PC-3 (cell line): ENCODE measurements at places on chromosomes 1 and 21.

GRCh38 chr1:10432910-10433700 lies 2.9 kb downstream of the CENPS start:
- DNase-seq = no peak

DNA sequence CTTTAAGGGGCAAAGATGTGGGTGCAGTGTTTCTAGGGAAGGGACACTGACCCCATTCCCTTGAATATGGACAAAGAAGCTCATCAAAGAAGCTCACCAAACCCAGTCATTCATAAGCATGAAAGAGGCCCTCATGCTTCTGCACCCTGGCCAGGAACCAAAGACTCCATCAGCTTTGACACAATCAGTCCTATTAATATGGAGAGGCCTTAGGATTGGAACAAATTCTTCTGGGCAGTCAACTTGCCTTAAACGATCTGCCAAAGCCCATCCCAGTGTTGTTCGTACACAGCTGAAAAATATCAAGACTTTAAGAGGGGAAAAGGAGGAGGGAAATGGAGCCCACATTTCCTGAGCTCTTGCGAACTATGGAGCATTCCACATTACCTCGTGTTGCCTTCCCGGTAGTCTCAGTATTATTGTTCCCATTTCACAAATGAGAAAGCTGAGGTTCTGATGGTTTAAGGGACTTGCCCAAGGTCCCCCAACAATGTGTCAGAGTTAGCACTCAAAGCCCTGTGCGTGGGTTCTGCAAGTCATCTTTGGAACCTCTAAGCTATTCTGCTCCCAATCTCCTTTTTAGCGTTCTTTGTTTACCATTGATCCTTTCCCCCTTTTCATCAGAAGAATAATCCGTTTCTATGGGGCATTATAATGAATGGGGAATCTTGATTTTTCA lies 161.9 kb downstream of the ZBTB18 start:
- DNase-seq = no peak

- no peak for DNase-seq
These were observed 2.6 kb downstream of the CYP4B1 start for GRCh38 chr1:46801323-46802055.

DNA sequence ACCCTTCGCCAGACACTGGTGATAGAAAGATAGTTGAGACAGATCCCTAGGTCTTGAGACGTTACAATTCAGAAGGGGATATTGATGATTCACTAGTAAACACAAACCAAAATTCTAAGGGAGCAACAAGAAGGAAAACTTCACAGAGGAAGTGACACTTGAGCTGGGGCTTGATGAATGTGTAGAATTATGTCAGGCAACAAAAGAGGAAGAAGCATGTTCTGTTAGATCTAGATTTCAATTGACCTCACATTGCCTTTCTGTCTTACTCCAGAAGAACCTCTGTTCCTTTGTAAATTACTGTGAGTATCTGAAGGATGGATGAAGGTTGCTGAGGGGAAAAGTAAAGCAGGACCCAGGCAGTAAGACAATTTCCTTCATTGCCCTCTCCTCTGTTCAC lies 328.2 kb downstream of the KCTD3 start:
- DNase-seq = no peak

DNA sequence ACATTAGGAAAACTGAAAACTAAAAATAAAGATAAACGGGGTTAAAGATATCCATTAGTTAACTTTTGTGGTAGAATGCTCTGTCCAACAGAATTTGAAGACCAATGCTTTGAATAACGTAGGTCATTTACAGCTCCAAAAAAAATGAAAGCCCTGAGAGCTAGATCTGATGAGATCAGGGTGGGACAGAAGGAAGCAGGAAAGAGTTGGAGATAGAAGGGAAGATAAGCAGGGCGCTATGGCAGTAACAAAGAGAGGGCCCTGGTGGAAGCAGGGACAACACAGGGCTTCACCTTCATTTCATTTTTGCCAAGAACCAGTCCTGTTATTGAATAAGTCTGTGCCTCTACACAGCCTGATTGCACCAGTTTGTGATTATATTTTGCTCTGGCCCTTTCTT lies 51.0 kb upstream of the RGS8 start:
- no peak for DNase-seq

DNA sequence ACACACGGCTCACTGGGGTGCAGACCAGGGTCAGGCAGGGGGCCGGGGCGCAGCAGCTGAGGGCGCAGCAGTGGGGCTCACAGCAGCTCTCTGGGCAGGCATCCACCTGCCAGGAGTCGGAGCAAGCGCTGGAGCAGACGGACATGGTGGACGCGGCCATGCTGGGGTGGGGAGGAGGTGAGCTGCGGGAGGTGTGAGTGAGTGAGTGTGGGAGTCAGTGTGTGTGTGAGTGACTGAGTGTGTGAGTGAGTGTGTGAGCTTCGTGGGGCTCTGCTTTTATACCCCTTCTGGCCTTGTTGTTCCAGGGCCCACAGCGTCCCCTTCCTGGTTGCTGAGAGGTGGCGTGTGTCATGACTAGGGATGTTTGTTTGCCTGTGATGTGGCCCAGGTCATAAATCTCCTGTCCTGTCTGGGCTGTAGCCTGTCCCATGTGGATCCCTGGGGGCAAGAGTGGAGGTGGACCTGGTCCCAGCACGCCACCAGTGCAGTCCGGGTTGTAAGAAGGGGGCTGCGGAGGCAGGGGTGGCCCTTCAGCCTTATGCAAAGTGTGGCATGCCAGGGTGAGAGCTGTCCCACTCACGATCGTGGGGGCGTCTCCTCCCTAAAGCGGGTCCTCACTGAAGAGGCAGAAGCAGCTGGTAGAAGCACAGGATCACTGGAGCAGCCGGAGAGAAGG lies at the start of gene KRTAP10-1:
Gene KRTAP10-1, minus strand, starts transcription at position 205 of the 676 bp plus-strand sequence. Its CDS starts 45 bp downstream, at position 160.
- DNase-seq = no peak

DNA sequence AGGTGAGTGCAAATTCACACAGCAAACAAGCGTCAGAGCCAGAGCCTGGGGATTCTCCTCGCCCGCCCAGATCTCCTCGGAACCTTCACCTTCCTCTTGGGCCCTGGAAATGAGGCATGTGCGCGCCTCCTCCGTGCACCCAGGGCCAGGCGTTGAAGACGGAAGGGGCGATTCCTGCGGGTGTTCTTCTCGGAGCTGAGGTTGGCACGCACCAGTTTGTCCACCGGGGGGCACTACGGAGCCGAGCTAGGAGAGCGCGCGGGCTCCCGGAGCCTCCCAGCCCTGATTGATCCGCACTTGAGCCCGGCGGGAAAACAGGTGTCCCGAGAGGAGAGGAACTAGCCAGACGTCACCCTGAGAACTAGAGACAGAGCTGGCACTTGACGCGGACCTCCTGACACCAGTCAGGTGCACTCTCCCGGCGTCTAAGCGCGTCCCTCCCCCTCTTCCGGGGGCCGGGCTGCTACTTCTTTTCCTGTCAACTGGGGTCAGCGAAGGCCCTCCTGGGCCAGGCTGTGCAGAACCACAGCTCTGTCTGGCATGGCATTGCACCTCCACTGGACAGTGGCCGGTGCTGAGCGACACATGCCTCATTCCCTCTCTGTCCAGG lies 18.3 kb upstream of the SERINC2 start:
- peak; percentile 93 for DNase-seq

- no peak for DNase-seq
These were observed 355.6 kb downstream of the SIPA1L2 start for GRCh38 chr1:232274236-232274855.

DNA sequence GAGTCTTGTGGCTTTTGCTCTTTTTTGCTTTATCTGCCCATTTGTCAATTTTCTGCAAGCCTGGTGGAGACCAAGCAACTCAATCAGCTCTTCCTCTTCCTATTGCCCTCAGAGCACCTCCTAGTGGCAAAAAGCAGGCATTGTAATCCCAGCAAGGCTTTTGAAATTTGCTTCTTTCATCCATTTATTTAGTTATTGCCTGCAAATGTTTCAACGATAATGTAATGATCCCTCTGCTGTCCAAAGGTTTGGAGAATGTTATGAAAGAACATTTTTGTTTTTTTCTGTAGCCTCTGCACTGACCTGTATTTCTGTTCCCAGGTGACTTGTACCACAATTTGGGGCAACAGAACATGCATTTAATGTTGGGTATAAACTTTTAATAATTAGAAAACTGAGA lies 127.8 kb downstream of the GABPA start:
- peak; percentile 74 for DNase-seq

GRCh38 chr1:94209425-94209824 lies 28.0 kb downstream of the ARHGAP29 start:
- peak; percentile 27 for DNase-seq

DNA sequence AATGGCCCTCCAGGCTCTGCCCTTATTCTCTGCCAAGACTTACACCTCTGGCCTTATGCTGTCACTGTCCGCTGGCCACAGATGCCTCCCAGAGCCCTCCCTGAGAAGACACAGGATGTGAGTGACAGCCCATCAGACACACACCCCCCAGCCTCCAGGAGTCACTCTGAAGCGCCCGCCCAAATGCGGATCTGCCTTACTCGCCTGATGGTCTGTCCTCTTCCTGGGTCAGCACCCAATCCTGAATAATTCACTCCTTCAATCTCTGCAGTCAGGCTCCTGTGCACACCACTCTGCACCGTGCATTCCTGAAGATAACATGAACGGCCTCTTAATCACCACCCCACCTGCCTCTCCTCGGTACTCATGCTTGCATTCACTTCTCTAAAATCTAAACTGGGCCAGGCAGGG lies 14.7 kb downstream of the CLSTN1 start:
- DNase-seq = peak; percentile 16

DNA sequence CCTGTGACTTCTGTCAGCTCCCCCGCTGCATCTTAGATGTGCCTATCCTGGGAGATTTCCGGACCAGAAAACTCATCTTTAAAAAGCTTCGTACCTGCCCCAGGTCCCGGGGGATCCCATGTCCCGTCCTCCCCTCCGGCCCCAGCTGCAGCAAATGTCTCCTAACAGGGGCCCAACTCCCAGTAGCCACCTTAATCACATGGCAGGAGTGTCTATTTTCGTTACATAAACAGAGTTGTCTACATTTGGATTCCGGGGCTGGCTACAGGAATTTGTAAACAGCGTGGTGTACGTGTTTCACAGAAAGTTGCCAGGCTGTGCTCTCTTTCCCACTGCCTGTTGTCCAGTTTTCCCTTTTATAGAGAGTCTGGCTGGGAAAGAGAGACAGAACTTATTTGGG lies 17.9 kb upstream of the KCNE2 start:
- no peak for DNase-seq

DNA sequence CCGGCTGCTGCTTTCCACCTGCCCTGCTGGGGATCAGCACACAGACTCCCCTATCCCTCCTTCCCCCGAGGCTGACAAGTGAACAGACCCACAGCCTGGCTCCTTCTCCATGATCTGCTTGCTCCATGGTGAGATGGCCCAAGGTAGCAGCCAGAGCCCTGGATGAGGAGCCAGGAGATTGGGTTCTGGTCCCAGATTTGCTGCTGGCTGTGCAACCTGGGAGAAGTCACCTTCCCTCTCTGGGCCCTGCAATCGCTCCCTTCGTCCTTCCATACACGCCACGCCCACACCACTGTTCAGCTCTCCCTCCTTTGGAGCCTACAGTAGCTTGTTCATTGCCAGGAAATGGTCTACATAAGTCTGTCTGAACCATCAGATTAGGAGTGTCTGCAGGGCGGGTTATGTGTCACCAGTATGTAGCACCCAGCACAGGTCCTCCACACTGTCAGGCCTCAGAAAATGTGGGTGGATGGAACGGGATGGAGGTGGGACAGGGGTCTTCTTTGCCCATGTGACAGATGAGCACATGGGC lies 9.2 kb upstream of the EPHA8 start:
- DNase-seq = no peak

DNA sequence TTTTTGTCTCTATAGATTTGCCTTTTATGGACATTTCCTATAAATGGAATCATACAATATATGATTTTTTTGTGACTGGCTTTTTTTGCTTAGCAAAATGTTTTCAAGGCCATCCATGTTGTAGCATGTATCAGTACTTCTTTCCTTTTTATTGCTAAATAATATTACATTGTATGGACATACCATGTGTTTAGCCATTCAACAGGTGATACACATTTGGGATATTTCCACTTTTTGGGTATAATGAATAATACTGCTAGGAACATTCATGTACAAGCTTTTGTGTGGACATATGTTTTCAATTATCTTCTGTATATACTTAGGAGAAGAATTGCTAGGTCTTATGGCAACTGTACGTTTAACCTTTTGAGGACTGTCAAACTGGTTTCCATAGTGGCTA lies 47.4 kb downstream of the RIMS3 start:
- DNase-seq = no peak

DNA sequence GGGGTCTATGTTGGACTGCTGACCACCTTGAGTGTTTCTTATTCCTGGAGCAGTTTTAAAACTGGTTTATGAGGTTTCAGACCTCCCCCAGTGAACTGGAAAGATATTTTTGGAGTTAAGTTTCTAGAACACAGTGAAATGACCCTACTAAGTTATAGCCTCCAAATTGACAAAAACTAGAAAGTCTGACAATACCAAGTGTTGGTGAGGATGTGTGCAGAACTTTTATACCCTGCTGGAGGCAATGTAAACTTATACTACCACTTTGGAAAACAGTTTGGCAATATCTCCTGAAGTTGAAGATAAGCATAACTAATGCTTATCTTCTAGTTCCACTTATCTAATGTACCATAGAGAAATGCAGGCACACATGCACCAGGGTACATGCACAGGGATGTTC lies 10.4 kb downstream of the OLFML2B start:
- no peak for DNase-seq

- DNase-seq = no peak
These were observed 138.8 kb downstream of the GIPC2 start for GRCh38 chr1:78184460-78185072.

DNA sequence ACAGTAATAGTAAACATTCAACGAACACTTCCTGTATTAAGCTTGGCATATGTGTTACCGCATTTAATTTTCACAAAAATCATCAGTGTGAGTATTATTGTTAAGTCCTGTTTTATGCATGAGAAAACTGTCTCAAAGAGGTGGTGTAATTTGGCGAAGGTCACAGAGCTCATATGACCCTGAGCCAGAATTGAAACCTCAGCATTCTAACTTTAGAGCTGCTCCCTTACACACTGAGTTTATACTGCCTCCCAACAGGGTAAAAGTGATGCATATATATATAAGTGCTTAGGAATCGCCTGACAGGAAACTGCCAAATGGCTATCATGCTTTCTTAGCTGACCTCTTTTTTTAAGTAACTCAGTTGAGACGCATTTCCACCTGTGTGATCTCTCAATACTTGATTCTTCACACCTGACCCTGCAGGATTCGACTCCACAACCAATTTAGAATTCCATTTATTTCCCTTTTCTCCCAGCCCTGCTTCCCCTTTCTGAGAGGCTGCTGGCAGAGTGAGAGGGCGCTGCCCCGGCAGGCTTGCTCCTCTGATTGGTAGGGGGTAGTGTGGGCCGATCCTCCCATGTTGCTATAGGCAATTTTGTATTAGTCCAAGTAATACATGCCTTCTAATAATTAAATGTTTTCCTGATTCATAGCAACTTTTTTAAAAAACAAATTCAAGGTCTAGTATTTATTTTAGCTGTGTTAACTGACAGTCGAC lies 40.5 kb downstream of the ZBTB40 start:
- DNase-seq = no peak
